IPS DF 6.9 (cell line): ENCODE measurements at places on chromosomes 16 and 17.

GRCh38 chr17:80233202-80233601 lies 13.0 kb downstream of the SLC26A11 start:
- no peak for DNase-seq

DNA sequence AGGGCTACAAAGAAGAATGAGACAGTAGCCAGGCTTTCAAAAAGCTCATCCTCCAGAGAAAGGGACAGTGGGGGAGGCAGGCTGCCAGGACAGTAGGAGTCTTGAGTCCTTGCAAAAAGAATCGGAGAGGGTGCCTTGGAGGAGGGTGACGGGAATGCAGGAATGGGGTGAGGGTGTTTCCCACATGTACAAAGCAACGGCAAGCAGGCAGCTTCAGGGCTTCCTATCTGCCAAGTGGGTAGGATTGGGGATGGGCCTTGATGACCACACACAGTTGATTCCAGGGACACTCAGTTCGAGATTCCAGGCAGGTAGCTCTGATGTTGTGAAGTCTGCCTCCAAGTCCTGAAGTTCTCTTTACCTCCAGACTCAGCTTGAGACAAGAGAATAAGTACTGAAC lies 54.4 kb downstream of the C17orf67 start:
- no peak for DNase-seq

GRCh38 chr17:73634629-73635028 lies 9.6 kb downstream of the SDK2 start:
- no peak for DNase-seq

DNA sequence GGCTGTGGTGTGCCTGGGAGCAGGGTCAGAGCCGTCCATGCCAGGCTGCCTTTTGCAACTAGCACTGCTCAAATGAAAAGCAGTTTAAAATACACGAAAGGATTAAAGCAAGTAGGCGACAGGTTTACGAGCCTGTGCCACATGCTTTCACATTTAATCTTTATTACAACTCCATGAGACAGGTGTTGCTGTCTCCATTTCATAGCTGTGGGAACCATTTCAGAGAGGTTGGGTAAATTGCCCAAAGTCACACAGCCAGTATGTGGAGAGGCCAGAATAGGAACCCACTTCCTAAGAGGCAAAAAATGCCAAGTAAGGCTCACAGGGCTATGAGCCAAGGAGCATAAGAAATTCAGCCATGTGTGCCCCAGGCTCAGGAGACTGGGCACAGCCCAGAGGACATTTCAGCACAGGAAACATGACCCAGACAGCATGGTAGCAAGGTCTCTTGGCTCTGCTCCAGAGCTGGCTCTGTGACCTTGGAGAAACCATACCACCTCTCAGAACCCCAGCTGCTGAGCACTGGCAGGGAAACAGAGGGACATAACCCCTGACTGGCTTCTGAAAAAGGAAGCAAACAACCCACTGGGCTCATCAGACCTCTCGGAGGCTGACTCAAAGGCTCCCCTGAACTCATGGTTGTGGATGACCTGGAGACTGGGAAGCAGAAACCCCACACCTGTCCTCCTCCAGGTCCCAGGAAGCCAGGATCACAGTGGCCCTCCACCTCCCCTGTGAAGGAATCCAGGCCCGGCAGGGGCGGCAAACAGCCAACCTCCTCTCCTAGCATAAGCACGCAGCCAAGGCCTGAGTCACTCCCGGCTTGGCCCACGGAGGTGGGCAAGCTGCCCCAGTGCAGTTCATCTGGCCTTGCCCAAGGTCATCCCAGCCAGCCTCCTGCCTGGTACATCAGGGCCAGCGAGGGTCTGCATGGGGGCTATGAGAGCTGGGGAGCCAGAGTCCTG lies 40.3 kb upstream of the MRPS23 start:
- DNase-seq, result no peak

DNA sequence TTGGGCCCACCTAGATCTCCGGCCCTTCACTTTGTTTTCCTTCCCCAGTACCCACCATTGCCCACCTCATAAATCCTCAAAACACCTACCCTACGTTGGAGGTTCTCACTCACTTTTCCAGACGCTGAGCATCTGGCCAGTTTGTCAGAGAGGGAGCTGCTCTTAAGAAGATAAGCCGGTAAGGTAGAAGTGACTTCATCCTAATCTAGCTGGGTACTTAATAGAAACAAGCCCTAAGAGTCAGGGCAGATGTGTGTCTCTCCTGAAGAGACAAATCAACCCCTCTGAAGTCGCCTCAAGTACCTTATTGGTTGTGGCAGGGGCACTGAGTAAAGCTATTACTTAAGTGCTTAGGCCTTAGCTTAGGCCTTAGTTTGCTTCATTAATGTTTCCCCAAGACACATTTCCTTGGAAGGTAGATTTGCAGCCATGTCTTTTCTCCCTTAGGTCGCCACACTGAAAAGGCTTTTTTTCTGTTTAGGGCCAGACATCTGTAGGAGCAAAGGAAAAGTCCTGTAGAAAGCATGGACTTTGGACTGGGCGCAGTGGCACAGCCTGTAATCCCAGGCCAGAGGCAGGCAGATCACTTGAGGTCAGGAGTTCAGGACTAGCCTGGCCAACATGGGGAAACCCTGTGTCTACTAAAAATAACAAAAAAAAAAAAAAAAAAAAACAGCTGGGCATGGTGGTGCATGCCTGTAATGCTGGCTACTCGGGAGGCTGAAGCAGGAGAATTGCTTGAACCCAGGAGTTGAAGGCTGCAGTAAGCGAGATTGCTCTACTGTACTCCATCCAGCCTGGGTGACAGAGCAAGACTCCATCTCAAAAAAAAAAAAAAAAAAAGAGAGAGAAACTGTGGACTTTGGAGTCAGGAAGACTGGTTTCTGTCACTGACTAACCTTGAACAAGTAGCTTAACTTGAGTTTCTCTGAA lies 1.0 kb downstream of the TACO1 start:
- DNase-seq, result no peak

DNA sequence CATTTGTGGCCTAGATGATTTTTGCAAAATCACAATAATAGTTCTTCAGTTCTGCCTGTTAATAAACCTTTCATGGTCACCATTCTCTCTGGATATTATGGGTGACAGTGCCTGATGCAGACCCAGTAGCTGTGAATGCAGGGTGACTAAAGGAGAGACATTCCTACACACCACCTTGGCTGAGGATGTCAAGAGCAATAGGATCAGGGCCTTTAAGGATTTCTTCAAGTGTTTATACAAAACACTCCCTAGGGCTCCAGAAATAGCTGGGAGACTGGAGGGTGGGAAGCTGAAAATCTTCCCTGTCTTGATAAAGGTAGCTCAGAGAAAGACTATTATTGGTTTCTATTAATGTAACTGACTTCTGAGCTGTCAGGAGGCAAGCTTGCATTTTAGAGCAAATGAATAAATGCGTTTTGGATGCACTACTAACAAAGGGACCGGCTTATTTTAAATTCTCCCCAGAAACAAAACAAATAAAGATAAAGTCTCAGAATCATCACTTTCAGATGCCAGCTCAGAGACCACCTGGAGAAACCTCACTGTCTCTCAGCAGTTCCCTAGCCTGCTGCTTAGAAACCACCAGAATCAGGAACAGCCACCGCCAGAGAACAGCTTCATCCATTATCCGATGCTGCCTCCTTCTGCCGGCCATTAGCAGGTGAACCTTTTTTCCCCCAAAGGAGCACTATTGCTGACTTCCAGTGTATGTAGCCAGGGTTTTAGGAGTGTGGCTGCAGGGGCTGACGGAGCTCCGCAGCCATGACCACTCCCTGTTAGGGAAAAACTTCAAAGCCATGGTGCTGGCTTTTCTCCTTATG lies 171.4 kb upstream of the DYNLRB2 start:
- no peak for DNase-seq

DNA sequence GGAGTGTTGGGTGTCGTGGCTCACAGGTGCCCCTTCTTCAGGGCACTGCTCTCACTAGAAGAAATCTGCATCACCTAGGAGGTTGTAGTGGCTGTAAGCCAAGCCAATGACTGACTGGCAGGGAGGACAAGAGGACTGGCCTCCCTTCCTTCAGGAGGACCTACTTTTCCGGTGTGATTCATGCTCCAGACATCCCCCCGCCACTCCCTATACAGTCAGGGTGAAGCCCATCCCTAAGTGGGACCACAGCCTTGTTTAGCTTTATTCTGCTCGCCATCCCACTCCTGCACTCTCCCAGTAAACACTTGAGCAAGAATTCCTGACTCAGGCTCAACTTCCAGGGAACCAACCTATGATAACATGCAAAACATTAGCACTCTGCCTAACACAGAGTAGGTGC lies 67.0 kb downstream of the PLCG2 start:
- no peak for DNase-seq

GRCh38 chr17:82113941-82114340 lies 15.9 kb upstream of the FASN start:
- no peak for DNase-seq

DNA sequence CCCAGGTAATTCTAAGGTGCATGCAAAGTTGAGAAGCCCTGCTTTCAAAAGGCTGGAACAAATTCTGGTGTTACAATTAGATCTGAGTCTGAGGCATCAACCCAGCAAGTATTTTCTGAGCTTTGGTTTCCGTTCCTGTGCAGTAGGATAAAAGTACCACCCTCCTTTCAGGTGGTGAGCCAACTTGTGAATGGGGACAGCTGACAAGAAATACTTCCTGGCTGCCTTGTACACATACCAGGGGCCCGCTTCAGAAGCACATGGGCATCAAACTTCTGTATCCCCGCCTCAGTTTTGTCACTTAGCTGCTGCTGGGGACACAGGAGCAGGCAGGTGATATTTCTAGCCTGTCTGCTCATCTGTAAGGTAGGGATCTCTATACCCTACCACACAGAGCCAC lies 252.2 kb downstream of the CPPED1 start:
- no peak for DNase-seq
